Ecto neural progenitor cell (in vitro differentiated cells): ENCODE measurements at places on chromosomes 5 and 9.
A peak's percentile ranks its signal among the peaks of the same experiment; 100 is the strongest.

- peak; percentile 69 for DNase-seq
These were observed 39.6 kb downstream of the RXRA start for GRCh38 chr9:134365791-134366222.

GRCh38 chr5:135434591-135435466 lies 12.3 kb downstream of the DCANP1 start:
- DNase-seq, result peak; percentile 39

- no peak for DNase-seq
These were observed 10.9 kb downstream of the DUSP1 start for GRCh38 chr5:172760136-172760535.

DNA sequence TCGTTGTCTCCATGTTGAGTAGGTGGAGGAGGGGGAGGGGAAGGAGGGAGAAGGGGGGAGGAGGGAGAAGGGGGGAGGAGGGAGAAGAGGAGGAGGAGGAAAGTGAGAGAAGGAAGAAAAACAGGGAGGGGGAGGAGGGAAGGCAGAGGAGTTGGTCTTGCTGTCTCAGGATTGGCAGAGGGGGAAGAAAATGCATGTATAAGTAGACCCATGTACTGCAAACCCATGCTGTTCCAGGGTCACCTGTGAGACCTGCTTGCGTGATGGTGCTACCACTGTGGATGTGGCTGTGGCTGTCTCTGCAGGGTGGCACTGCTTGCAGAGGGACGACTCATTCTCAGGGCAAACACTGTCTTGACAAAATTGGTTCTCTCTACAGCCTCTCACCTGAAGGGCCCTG lies 76.3 kb downstream of the PTCH1 start:
- DNase-seq, result no peak

GRCh38 chr9:34383904-34384303 lies 7.2 kb upstream of the MYORG start:
- DNase-seq, result peak; percentile 14

DNA sequence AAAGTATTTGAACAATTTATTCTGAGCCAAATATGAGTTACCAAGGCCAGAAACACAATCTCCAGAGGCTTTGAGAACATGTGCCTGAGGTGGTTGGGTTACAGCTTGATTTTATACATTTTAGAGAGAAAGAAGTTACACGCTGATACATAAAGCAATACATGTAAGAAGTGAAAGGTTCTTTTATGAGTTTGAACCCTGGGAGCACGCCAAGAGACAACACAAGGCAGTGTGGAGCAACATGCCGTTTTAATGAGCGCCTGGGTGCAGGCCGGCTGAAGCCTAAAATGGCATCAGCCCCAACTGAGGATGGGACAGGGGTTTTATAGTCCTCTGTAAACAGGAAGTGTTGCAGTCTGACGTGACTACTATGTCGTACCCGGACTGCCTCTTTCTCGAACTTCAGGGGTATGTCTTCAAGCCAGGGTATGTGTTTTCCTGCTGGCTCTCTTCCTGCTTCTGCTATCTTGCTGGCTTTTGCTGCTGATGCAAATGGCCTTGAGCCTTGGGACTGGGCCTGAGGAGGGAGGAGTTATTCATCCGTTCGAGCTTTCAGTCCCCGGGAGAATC lies 193.7 kb downstream of the CYLC2 start:
- no peak for DNase-seq
